Spleen (tissue), 13 donors: ENCODE measurements at places on chromosomes 16 and 17. TPM values are rescaled to one million over a fixed set of nuclear protein-coding genes. Genes with fewer than 3 reads are reported as not detected.

USP22 gene
- polyA plus RNA-seq, result 44.2 TPM

FBXO39 gene
- 0.27 TPM for polyA plus RNA-seq

LGALS9 gene
- 198 TPM for polyA plus RNA-seq

DNA sequence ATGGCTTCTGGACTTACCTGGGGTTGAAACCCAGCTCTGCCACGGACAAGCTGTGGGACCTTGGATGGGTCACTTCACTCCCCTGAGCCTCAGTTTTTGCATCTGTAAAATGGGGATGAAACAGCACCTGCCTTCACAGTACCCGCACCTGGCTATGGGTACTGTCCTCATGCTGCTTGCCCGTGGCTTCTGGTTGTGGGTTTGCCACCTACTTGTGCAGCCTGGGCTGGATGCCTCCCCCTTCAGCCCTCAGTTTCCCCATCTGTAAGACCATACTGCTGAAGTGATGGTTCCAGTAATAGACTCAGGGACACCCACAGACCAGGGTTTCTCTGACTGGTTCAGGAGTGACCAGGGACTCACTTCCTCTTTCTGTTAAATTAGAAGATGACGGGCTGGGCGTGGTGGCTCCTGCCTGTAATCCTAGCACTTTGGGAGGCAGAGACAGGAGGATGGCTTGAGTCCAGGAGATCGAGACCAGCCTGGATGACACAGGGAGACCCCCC is 9.4 kb downstream of the GLIS2 start:
- no peaks in the 10 kb centered on the region for H3K27me3 ChIP-seq
- no peak for DNase-seq
- no peak overlapping the region for H3K27ac ChIP-seq
- no peak overlapping the region for H3K4me3 ChIP-seq

GRCh38 chr17:38748149-38748891 is at the start of gene PCGF2:
PCGF2 (minus strand) TSS chr17:38748336; CDS start chr17:38740402, 7,934 bp downstream.
- no peaks in the 10 kb centered on the region for H3K36me3 ChIP-seq
- peaks cover 32% of the 10 kb centered on the region for H3K27me3 ChIP-seq
- peak within 1 kb of the TSS; percentile 77 for H3K27ac ChIP-seq
- DNase-seq, result peak; percentile 87
